ENCODE measurements at places on chromosomes 4 and X. TPM values are rescaled to one million over a fixed set of nuclear protein-coding genes. Genes with fewer than 3 reads are reported as not detected.

DNA sequence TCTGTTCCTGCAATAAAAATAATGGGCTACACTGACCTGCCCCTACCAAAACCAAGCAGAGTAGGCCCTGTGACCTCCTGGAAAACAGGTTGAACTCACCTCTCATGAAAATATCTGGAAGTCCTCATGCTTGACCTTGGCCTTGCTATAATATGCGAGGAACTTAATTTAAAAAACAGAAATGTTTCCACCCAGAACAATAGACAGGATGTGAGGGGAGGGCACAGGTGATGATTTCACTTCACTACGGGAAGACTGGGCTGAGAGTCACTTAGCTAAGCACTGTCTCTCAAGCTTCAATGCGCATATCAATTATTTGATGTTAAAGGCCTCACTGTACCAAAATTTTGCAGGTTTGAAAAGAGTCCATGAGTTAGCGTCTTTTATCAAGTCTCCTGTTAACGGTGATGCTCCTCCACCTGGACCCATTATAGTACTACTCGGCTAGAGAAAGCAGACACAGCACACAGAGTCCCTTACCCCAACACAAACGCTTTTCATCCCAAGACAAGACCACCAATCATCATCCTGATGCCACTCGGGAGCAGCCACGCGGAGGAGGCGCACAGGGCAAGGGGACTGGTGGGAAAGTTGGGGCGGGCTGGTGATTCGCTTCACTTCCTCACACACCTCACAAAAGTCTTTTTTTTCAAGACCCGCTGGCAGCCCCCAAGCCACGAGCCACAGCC is 25.9 kb downstream of the ZNF721 start:
- DNase-seq = no peak

The BOD1L1 gene
- total RNA-seq = 4.5 TPM

DNA sequence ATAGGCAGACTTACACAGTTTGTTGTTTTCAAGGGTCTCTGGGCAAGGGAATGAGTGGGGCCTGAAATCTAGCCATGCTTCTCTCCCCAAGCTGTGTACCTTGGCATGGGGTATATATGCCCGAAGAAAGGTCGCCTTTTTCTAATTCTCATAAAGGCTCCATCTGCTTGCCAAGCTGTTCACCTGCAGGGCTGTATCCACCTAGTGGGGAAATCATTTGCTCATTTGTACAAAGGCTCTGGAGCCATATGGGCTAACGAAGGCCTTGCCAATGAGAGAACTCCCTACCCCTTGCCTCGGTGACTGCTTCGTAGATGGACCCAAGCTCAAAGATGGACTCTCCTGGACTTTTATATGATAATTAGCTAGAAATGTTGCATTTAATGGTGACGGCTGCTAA is 1097.0 kb downstream of the PDHA2 start:
- DNase-seq = no peak

DNA sequence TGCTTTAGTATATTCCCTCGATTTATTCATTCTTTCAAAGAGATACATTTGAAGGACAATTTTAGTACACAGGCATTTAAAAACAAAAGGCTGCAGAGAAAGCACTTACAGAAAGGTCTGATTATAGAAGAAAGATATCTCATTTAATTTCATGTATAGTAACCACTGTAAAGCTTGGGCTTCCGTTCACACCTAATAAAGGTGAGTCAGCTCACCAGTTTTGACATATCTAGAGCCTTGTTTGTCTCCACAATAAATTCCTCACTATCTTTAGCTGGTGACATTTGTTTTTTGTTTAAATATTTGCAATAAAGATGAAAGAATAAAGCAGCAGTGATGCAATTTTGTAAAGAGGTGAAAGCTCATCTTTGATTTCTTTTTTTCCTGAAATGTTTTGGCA is 1.1 kb upstream of the EPHA5 start:
- no peak for DNase-seq

DNA sequence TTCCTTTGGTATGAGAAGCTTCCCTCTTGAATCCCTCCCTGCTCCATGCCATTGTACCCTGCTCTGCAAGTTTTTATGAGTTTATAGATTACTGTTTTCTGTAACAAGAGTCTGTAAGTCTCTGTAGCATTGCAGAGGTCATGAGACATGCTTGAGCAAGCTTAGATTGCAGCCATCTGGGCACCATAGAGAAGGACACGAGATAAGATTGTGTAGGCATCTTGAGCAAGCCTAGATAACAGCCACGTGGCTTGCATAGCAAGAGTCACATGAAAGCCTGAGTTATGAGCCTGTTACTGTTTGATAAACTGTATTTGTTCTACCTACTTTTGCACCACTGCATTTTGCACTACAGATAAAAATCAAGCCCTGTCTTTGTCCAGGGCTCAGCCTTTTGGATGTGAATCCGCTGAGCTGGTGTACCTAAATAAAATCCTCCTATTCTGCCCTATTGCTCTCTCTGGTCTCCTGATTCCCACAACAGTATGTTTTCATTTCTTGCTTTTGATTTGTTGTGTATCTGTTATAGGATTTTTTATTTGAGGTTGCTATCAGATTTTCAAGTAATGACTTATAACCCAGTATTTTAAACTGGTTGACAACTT is 127.4 kb upstream of the ANKRD50 start:
- no peak for DNase-seq

- no peak for DNase-seq
These were observed 184.4 kb downstream of the TENM3 start for GRCh38 chr4:182427554-182427953.

Measured in SJSA1 (cell line).